AG09309 (cell line): ENCODE measurements at places on chromosomes 1 and 21.

DNA sequence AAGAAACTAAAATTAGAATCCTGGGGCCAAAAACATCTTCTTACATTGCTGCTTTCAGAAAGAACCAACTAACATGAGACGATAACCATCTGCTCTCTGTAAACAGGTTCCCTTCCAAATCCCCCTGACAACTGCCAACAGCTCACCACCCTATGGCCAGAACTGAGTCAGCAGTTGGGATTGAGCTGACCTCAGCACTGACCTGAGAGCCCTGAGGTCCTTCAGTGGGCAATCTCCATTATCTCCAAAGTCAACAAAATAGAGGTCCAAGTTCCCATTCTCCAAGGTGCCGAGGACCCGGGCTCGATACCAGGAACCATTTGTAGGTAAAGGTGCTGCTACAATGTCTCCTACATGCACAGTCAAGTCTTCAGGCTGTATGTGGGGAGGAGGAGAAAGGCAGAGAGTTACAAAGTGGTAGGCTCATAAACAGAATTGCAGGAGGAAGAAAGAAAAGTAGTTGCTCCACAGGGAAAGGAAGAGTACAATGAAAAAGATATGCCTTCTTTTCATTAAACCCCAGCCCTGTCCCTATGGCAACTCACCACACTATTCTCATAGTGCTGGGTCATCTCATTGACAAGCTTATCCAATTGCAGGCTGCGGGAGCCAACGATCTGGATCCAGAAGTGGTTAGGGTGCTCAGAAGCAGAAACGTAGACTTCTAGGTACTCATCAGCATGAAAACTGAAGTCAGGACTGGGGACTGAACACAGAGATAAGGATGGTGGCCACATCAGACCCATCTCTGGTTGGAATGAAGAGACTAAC is 12.8 kb upstream of the MRPL9 start:
- no peak for DNase-seq

DNA sequence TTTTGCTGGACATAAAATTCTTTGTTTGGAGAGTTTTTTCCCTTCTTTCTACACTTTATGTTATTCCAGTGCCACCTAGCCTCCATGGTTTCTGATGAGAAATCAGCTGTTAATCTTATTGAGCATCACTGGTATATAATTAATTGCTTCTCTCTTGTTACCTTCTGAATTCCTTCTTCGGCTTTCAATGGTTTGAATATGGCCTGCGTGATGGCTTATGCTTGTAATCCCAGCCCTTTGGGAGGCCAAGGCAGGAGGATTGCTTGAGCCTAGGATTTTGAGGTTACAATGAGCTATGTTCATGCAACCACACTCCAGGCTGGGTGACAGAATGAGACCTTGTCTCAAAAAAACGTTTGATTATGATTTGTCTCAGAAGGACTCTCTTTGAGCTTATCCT is 13.0 kb upstream of the CNIH4 start:
- no peak for DNase-seq

GRCh38 chr1:231324660-231325059 is 13.0 kb downstream of the EXOC8 start:
- DNase-seq, result no peak

DNA sequence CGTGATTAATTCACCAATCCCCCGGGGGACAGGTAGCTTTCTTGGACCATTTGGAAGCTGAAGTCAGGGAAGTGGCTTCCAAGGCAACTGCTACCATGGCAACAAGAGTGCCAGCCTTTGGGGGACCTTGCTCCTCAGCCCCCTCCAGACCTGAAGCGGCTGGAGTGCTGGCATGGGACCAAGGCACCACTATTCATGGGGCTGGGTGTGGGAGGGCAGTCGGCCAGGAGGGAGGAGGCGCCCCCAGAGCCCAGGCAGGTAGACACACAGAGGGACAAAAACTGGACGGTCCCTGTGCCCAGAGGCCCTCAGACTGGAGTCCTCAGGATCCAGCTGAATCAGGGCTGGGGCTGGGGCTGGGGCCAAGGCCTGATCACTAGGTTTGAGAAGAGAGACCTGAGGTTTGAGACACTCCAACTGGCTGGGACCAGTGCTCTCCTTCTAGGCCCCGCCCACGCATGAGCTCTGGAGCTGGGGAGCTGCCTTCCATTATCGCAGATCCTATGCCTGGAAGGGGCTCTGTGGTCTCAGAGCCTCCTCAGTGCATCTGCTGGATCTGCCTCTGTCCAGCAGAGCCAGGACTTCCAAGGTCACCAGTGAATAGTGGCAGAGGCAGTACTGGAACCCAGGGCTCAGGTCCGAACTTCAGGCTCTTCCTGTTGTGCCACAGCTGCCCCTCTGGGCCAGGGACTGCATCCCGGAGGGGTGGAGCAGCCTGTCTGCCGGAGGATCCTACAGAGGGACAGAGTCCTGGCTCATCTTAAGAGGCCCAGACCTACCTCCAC is 3.3 kb upstream of the KNCN start:
- DNase-seq, result no peak

GRCh38 chr1:192521734-192522133 is 53.8 kb upstream of the RGS1 start:
- DNase-seq, result no peak

DNA sequence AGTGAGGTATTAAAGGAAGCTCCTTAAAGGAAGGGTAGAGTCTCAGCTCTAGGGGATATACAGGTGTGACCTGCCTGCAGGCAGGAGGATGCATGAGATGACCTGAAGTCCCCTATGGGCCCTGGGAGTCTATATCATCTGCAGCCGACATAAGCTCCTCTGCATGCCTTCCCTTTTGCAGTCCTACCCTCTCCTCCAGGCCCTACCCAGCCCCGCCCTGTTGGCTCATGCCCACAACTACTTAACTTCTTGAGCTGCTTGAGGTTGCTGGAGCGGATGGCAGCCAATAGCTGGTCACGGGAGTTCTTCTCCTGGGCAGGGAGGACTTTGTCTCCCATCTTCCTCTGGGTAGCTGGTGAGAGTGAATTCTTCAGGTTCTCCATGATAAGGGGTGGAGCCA is 10.3 kb downstream of the SHISA4 start:
- no peak for DNase-seq

DNA sequence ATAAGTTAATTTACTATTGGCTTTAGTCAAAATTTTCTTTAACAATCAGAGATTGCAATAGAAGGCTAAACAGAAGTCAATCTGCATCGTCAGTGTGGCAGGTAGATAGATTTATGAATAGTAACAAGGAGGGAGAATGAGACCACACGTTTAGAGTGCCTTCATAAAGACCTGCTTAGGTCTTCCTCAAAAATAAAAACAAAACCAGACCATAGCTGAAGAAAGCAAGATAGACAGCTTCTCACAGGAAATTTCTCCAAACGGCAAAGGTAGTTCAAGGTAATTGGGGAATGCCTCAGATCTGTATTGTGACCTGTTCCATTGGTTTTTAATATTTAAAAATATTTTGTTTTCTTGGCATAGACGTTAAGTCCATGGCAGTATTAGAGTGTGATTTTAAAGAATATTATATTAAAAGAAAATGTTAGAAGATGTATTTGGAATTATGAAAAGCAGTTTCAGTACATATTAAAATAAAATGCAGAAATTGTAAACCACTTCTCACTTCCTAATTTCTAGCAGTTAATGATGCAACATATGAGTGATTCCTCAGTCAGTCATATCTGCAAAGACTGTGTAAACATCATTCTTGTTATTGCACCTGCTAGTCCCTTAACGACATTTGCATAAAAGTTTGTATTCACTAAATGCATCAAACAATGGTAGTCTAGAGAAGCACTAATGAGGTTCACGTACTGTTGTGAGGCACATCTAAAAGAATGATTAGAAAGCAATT is 278.0 kb downstream of the HLX start:
- no peak for DNase-seq

DNA sequence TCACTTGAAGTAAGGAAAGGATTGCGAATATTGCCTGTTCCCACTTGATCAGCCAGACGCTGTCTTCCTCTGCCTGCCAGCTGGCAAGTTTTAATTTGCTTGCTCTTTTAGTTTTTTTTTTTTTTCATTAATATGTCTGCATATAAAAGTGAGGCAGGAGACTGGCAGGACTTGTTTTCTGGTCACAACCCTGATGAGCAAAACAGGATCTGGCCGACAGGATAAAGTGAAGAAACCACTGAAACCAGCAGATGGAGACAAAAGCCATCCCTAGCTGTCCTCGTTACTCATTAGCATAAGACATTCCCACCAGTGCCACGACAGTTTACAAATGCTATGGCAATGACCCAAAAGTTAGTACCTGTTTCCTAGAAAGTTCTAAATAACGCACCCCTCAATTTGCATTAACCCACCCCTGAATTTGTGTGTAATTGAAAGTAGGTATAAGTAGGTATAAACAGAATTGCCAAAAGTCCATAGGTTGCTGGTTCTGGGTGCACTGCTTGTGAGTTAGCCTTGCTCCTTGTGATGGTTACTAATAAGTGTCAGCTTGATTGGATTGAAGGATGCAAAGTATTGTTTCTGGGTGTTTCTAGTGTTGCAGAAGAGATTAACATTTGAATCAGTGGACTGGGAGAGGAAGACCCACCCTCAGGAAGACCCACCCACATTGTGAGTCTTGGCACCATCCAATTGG is 60.8 kb downstream of the ZNF684 start:
- no peak for DNase-seq

- DNase-seq, result no peak
These were observed 95.8 kb downstream of the CNIH3 start for GRCh38 chr1:224711876-224712275.

DNA sequence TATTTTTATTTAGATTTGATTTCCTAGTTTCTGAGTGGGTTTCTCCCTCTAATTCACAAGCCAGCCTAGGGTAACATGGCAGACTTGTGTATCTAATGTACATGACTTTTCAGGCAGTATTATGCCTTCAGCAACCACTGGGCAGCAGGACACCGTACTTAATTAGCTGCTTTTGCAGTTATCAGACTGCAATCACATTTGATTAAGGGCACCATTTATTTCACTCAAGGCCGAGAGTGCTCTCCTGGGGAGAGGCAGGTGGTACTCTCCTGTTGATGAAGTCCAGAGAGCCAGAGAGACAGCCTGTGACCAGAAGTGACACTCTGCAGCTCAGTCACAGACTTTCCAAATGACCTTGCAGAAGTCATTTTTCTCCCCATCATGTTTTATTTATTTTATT is 18.7 kb downstream of the CYYR1 start:
- no peak for DNase-seq

DNA sequence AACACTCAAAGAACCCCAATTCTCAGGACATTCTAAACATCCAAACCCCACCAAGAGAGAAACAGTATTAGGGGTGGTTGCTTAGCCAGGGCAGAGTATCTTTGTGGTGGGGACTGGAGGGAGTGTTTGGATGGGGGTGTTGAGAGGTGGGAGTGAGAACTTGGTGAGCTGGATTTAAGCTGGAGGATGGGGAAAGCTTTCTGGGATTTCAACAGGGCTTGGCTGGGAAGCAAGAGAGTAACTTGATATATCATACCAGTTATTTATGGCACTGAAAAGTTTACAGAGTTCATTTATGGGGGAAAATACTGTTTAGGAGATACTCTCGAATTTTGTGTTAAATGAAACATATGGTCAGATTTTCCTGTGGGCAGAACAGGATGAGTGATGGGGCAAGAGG is 6.8 kb upstream of the CNIH3 start:
- no peak for DNase-seq

- DNase-seq, result no peak
These were observed 80.4 kb upstream of the COL6A1 start for GRCh38 chr21:45901061-45901690.
